Mesothelial cell of epicardium (in vitro differentiated cells): ENCODE measurements at places on chromosomes 13 and 19.

DNA sequence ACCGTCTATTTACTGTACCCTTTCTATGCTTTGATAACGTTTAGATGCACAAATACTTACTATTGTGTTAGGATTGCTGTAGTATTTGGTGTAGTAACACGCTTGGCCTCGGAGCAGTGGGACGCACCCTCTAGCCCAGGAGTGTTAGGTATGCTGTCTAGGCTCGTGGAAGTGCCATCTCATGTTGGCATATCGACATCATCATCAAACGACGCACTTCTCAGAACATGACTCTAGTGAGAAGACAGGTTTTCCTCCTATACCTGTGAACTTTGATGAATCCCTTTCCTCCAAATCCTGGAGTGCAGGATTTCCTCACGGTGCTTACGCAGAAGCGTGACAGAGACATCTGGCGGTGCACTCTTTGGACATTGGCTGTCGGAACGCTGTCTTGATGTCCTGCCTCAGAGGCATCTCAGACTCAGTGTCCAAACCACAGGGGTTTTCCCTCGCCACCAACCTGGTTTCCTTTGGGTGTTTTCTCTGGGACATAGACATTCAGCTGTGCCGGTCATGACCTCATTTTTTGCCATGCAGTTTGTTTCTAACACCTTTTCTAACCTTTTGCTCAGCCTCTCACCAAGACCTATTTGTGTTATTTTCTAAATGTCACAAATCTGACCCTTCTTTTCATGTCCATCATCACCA is 6.3 kb downstream of the SNRNP70 start:
- H3K4me1 ChIP-seq = peaks cover 7% of the 10 kb centered on the region
- no peaks in the 10 kb centered on the region for H3K27me3 ChIP-seq
- peaks cover 35% of the 10 kb centered on the region for H3K36me3 ChIP-seq
- H3K4me3 ChIP-seq = no peak overlapping the region

DNA sequence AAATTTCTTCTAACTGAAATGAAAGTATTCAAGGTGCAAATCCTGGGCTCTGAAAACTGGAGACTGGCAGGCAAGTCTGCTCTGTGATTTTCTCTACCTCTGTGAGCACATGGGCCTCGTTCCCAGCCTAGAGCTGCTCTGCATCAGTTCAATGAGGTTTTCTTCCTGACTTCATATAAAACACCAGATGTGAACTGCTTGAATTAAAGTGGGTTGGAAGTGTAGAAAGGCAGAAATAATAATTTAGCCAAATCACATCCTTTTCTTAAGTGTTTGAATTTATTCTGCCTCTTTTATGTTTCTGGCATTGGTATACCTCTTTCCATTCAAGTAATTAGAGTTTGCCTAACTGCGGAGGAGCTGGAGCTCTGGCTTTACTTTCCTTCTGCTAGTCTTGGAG is 540.8 kb downstream of the OLFM4 start:
- H3K4me1 ChIP-seq = peaks cover 16% of the 10 kb centered on the region
- H3K27me3 ChIP-seq = peaks cover 9% of the 10 kb centered on the region
- H3K36me3 ChIP-seq = no peaks in the 10 kb centered on the region
- no peak for DNase-seq
- no peak overlapping the region for H3K4me3 ChIP-seq

- H3K4me1 ChIP-seq = peaks cover 22% of the 10 kb centered on the region
- DNase-seq = no peak
- H3K27ac ChIP-seq = no peak overlapping the region
- peak overlapping the region; percentile 64 for H3K4me3 ChIP-seq
Observed at GRCh38 chr19:40596608-40597328, 4.4 kb upstream of the LTBP4 start.

DNA sequence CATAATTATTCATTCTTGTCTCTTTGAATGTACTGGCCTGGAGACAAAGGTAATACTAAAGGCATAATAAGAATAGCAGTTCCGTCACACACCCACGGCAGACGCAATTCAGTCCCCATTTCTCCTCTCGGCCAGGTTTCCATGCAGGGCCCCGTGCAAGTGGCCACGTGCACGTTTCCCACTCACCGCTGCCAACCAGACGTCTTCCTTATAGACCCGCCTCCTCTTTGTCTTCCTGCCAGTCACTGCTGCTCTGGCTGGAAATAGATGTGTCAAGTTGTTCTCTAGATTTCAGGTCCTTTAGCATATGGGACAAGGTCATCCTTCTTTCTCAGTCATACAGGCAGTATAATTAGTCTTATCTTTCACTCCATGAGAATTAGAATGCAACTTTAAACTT is 204.3 kb downstream of the SUCLA2 start:
- DNase-seq = no peak
- H3K4me1 ChIP-seq = no peaks in the 10 kb centered on the region
- no peak overlapping the region for H3K27ac ChIP-seq
- H3K36me3 ChIP-seq = peaks cover 2% of the 10 kb centered on the region
- H3K27me3 ChIP-seq = no peaks in the 10 kb centered on the region

DNA sequence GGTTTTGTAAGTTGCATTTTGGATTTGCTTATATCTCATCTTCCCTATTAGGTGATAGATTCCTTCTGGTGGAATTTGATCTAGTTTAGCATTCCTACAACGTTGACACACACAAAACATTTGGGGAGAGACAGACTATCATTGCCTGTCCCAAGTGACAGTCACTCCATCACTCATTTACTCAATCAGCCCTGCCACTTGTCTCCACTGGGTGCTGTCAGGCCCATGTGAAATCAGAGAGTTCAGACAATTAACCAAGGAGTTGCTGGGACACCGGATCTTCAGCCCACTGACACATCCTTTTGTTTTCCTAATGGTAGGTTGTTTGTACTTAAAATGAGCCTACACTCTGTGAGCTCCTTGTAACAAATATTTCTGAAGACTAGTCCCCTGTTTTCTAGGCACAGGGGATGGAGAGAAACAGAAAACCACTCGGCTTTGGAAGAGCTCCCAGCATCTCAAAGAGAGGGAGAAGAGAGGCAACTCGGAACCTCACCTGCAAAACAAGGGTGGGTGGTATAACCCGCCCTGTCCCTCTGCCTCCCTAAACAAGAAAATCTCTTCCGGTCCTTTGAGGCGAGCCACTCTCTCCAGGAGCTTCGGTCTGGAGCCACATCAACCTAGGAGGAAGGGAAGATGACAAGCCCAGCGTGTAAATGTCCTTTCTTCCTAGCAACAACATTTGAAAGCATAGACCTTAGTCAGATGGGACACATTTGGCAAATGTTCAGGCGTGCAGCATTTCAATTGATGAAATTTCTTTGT is 440.9 kb upstream of the KLF12 start:
- DNase-seq = no peak
- peaks cover 27% of the 10 kb centered on the region for H3K27me3 ChIP-seq
- peaks cover 9% of the 10 kb centered on the region for H3K4me1 ChIP-seq
- H3K36me3 ChIP-seq = no peaks in the 10 kb centered on the region

DNA sequence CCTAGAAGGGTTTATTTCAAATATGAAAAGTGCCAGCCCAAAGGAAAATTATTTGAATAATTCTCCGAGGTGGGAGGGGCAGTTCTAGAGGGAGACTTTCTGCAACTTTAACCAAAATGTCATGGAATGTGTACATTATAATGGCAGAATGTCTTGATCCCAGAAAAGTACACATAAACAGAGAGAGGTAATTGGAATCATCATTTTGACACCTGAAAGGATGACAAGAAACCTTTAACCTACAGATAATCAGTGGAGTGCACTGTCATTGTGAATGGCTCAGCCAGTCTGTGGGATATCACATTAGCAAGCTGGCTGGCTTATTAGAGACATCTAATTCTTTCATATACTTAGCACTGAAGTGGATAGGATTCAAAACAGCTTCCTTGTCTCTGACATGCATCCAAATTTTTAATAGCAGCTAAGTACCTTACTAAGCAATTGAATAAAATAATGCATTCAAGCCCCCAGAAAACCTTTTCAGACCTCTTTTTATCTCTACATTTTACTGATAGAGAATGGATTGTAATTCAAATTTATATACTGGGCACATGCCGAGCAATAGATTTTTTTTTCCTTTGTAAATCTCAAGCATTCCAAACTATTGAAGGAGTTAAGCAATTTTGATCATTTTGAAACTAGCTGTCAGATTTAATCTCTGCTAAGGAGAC is 468.6 kb downstream of the COG6 start:
- H3K4me3 ChIP-seq = no peak overlapping the region
- H3K27me3 ChIP-seq = peaks cover 3% of the 10 kb centered on the region
- peaks cover under 1% of the 10 kb centered on the region for H3K36me3 ChIP-seq
- no peak for DNase-seq
- H3K27ac ChIP-seq = no peak overlapping the region

GRCh38 chr13:27964741-27965323 is 4.3 kb downstream of the CDX2 start:
- no peaks in the 10 kb centered on the region for H3K36me3 ChIP-seq
- H3K27ac ChIP-seq = no peak overlapping the region
- DNase-seq = no peak
- H3K27me3 ChIP-seq = peaks cover 98% of the 10 kb centered on the region
- H3K4me1 ChIP-seq = peaks cover 38% of the 10 kb centered on the region
- H3K4me3 ChIP-seq = no peak overlapping the region

DNA sequence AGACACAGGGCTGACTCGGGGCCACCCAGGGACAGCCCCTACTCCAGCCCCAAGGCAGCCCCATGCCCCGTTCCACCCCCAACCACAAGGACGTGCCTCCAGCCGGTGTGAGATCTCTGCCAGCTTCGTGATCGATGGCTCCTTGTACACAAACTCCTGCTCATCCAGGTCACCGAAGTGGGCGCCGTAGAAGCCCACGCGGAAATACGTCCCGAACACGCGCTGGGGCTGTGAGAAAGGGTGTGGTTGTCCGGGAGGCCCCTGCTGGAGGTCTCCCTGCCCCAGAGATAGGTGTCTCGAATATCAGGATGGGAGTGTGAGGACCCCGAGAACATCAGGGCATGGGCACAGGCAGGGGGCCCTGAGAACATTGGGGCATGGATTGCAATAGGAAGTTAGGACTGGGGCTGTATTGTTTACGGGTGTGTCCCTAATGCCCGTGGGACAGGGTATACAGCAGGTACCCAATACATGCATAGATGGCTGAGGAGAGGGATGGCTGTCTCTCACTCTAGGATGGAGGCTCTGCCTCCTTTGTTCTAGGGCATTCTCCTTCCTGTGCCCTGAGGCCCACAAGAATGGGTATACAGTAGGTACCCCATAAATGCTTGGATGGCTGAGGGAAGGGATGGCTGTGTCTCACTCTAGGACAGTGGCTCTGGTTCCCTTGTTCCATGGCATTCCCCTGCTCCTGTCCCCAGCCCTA is 5.3 kb upstream of the KANK2 start:
- peaks cover 6% of the 10 kb centered on the region for H3K4me1 ChIP-seq
- H3K4me3 ChIP-seq = no peak overlapping the region

- no peak overlapping the region for H3K27ac ChIP-seq
- H3K4me1 ChIP-seq = peaks cover 26% of the 10 kb centered on the region
- no peak for DNase-seq
- no peak overlapping the region for H3K4me3 ChIP-seq
- no peaks in the 10 kb centered on the region for H3K27me3 ChIP-seq
- H3K36me3 ChIP-seq = no peaks in the 10 kb centered on the region
Observed at GRCh38 chr13:93375491-93375890, 148.9 kb downstream of the GPC6 start.

DNA sequence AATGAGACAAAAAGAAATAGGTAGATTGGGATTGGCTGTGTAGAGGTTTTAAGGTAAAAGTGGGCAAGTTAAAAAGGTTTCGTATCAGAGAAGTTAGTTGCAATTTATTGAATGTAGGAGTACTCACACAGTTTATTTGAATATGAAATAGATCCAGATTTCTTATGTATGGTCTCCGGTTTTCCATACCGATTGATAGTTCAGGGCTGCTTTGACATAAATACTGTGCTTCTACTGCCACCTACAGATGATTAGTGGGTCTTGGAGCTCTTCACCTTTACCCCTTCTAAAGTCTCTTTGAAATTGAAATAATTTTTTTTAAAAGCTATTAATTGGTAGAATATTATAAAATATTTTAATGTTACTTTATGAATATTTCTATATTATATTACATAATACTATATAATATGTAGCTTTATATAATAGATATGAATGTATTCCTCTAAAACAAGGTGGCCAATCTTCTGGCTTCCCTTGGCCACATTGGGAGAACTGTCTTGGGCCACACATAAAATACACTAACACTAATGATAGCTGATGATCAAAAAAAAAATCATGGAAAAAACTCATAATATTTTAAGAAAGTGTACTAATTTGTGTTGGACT is 7.7 kb upstream of the GPR18 start:
- H3K4me1 ChIP-seq = no peaks in the 10 kb centered on the region
- no peaks in the 10 kb centered on the region for H3K27me3 ChIP-seq
- no peak for DNase-seq
- no peaks in the 10 kb centered on the region for H3K36me3 ChIP-seq
- H3K4me3 ChIP-seq = no peak overlapping the region

GRCh38 chr19:8663920-8664670 is 33.7 kb downstream of the NFILZ start:
- H3K4me1 ChIP-seq = no peaks in the 10 kb centered on the region
- H3K27ac ChIP-seq = no peak overlapping the region

DNA sequence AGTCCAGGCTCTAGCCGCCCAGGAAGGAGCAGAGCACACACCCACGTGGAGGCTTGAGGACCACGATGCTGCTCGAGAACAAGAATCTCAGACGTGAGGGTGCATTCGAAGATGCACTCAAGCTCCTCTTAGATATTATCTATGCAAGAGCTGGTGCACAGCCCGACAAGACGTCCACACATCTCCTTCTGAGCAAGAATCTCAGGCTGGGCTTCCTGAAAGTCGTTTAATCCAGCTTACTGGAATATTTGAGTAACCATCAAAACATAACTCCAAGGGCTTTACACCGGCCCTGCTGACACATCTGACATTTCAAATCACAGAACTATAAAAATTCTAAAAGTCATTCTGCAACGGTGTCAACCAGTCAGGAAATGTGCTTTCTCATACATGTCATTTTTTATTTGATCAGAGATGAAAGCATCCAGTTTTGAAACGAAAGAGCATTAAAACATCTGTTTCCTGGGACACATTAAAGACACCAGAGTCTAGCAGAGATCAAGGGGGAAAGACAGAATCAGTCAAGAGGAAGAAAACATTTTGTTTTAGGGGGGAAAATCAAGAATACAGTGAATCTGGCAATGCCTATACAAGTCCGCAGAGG is 177.7 kb upstream of the IRS2 start:
- DNase-seq = no peak
- no peaks in the 10 kb centered on the region for H3K36me3 ChIP-seq
- no peaks in the 10 kb centered on the region for H3K4me1 ChIP-seq

GRCh38 chr13:46551410-46552302 is 1.3 kb upstream of the LRCH1 start:
- H3K27me3 ChIP-seq = no peaks in the 10 kb centered on the region
- peak overlapping the region; percentile 95 for H3K4me3 ChIP-seq
- peaks cover 39% of the 10 kb centered on the region for H3K4me1 ChIP-seq
- peak overlapping the region; percentile 93 for H3K27ac ChIP-seq
- DNase-seq = peak; percentile 82
- no peaks in the 10 kb centered on the region for H3K36me3 ChIP-seq

GRCh38 chr13:110872034-110872767 is 42.7 kb downstream of the ANKRD10 start:
- H3K4me1 ChIP-seq = peaks cover 25% of the 10 kb centered on the region
- no peaks in the 10 kb centered on the region for H3K27me3 ChIP-seq
- no peak overlapping the region for H3K27ac ChIP-seq
- no peak for DNase-seq
- H3K4me3 ChIP-seq = no peak overlapping the region

- H3K27ac ChIP-seq = no peak overlapping the region
- no peak overlapping the region for H3K4me3 ChIP-seq
- no peaks in the 10 kb centered on the region for H3K27me3 ChIP-seq
- DNase-seq = no peak
- H3K36me3 ChIP-seq = peaks cover 35% of the 10 kb centered on the region
- H3K4me1 ChIP-seq = no peaks in the 10 kb centered on the region
Observed at GRCh38 chr13:100349594-100349993, 239.0 kb downstream of the GGACT start.
